Femur (tissue), 1 donor: ENCODE measurements at places on chromosomes 3 and 15.

GRCh38 chr15:95025924-95026728, 794.8 kb downstream of the MCTP2 start:
- no peak for DNase-seq

- DNase-seq, result no peak
Observed at GRCh38 chr3:59138966-59139365, 89.1 kb upstream of the CFAP20DC start.

GRCh38 chr3:12829886-12830784, 11.2 kb downstream of the RPL32 start:
- no peak for DNase-seq

DNA sequence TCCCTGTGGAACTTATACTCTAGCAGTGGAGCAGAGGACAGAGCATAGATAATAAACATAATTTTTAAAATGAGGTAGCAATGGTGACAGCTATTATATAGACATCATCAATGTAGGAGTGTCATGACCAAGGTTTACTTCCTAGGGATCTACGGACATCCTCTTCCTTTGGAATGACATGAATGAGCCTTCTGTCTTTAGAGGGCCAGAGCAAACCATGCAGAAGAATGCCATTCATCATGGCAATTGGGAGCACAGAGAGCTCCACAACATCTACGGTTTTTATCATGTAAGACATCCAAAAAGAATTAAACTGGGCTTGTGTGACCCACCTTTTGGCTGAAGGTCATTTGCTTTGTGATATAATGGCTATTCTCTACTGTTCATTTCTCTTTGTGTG, 30.1 kb upstream of the CAPN3 start:
- no peak for DNase-seq
